Stimulated activated CD8-positive, alpha-beta memory T cell treated with anti-CD3 and anti-CD28 coated beads, Interleukin-4, amount 100 ng/mL, for 24 hours (primary cell): ENCODE measurements at places on chromosomes 16 and 17.
A peak's percentile ranks its signal among the peaks of the same experiment; 100 is the strongest.

GRCh38 chr16:79007614-79008013 lies 592.9 kb downstream of the MAF start:
- DNase-seq: no peak

DNA sequence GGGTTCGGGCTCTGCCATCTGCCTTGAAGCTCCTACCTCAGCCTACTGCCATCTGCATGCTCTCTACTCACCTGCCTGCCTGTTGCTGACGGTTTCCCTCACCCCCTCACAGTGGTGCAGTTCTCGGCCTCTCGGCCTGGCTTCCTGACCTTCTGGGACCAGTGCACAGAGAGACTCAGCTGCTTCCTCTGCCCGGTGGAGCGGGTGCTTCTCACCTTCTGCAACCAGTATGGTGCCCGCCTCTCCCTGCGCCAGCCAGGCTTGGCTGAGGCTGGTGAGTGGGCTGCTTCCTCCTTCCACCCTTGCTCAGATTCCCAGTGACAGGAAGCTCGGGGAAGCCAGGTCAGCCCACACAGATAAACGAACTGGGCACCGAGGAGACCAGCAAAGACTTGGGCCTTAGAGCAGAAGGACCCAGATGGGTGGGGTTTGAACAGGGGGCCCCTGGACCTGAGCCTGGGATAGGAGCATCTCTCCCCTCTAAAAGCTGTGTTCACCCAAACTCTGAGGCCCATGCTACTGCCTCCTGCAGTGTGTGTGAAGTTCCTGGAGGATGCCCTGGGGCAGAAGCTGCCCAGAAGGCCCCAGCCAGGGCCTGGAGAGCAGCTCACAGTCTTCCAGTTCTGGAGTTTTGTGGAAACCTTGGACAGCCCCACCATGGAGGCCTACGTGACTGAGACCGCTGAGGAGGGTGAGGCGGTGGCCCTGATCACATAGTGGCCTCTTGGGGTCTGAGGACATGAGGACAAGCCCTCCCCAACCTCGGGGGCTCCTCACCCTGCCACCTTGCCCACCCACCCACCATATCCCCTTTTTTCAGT lies 16.4 kb downstream of the RIPOR1 start:
- no peak for DNase-seq

- DNase-seq: no peak
These were observed 52.1 kb downstream of the CDH11 start for GRCh38 chr16:65069766-65070165.

- DNase-seq: no peak
These were observed 5.0 kb downstream of the TAX1BP3 start for GRCh38 chr17:3663102-3664011.

- no peak for DNase-seq
These were observed 651 bp downstream of the SHMT1 start for GRCh38 chr17:18362698-18363100.

DNA sequence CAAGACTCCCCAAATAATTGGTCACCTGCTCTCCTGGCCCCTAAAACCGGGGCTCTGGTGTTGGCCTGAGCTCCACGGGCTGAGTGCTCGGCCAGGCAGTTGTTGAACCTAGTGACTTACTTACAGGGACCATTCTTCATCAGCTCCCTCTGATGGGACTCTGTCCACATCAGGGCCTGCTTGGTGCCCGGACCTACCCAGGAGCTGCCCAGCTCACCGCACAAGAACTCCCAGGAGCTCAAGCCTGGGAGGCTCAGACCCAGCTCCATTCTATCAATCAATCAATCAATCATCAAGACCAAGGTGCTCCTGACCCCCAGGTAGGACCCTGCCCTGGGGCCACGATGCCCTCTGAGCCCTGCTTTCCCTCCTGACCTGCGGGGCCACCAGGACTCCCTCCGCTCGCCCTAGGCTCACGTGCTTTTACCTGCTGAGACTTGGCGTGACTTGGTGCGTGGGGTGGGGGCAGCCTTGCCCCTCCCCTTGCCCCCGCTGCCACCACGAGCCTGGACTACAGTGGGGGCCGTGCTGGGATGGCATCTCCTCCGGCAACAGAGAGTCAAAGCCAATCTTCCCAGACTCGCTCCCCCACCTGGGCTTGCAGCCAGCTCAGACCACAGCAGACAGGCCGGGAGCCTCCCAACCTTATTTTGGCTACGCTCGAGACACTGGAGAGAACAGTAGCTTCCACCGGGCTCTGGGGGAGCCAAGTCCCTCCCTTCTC lies 15.7 kb downstream of the IL34 start:
- DNase-seq: no peak

GRCh38 chr17:77821114-77821513 lies 137.4 kb upstream of the TNRC6C start:
- no peak for DNase-seq

GRCh38 chr17:41421116-41421515 lies 3.3 kb downstream of the KRT37 start:
- no peak for DNase-seq

DNA sequence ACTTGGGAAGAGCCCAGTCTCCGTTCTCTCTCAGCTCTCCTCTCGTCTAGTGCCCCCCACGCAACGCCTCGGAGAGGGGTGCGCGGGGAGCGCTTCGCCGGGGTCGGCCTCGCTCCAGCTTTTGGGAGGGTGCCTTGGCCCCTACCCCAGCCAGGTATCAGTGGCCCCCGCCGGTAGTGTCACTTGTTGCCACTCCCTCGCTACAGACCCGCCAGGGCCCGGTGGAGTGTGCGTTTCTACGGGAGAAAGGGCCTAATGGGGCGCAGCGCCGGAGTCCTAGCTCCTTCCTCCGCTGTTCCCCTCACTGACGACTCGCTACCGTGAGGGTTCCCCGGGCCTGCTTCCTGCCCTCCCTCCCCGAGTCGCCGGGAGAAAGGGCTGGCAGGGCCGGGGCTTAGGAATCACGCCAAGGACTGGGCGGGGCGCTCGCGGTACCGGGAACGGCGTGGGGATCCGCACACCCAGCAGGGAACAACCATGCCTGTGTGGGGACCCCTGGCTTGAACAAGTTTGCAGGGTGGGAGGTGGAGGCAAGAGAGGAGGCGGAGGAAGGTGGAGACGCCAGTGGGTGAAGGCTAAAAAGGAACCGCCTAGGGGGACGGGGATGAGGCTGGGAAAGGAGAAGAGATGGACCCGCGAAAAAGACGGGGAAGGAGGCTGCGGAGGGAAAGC lies 997 bp upstream of the CDH11 start:
- no peak for DNase-seq

- no peak for DNase-seq
These were observed 188.5 kb upstream of the CDH8 start for GRCh38 chr16:62224646-62225209.

- no peak for DNase-seq
These were observed 5.2 kb downstream of the BAIAP2 start for GRCh38 chr17:81039854-81040758.

DNA sequence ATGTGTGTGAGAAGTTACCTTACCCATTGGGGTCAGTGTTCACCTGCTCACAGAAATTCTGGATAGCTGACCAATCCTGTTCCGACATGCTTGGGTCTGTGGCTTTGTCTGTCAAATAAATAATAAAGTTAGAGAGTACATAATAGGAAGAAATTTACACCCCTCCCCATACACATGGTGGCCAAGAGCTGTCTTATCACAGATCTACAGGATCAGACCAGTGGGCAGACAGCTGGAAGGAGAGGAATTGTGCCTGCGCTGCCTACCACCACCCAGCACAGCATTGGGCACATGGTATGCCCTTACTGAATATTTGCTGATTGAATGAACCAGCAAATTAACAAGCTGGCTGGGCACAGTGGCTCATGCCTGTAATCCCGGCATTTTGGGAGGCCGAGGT lies 14.6 kb downstream of the GGA2 start:
- DNase-seq: no peak

DNA sequence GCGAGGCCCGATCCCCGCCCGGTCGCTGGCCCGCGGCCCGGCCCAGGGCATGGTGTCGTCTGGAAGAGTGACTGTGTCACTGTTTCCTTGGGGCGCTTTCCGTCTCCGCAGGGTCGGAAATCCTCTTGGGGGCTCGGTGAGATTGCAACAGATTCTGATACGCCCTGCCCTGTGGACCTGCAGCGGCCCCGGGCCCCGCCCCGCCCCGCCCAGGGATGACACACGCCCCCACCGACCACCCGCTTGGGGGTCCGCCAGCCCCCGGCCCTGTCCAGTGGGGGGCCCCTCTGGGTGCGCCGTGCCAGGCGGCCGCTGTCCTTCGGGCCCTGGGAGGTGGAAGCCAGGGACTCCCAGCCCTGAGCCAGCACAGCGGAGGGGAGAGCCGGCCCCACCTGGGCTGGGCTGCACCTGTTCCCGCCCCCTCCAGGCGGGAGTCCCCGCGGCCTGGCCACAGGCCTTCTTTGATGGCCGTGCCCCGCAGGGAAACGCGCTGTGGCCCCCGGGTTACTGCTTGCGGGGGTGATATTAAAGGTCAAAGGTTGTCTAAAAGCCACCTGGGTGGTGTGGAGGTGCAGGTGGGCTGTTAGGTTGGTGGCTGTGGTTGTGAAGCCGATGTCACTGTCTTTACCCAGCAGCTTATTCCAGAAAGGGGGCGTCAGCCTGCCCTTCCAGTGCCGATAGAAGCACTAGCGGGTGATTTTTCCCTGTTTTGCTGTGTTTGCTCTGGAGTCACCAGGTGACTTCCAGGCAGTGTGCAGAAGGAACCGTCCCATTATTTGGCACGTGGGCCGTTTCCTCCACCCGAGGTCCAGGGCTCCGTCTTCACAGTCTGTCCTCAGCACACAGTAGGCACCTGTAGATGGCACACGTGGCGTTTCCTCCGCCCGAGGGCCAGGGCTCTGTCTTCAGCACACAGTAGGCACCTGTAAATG lies 752 bp downstream of the TBC1D24 start:
- no peak for DNase-seq

GRCh38 chr17:9644910-9645751 lies at the start of gene USP43:
USP43 (plus strand) TSS chr17:9645517; CDS start chr17:9645633, 116 bp downstream.
- peak; percentile 4 for DNase-seq

DNA sequence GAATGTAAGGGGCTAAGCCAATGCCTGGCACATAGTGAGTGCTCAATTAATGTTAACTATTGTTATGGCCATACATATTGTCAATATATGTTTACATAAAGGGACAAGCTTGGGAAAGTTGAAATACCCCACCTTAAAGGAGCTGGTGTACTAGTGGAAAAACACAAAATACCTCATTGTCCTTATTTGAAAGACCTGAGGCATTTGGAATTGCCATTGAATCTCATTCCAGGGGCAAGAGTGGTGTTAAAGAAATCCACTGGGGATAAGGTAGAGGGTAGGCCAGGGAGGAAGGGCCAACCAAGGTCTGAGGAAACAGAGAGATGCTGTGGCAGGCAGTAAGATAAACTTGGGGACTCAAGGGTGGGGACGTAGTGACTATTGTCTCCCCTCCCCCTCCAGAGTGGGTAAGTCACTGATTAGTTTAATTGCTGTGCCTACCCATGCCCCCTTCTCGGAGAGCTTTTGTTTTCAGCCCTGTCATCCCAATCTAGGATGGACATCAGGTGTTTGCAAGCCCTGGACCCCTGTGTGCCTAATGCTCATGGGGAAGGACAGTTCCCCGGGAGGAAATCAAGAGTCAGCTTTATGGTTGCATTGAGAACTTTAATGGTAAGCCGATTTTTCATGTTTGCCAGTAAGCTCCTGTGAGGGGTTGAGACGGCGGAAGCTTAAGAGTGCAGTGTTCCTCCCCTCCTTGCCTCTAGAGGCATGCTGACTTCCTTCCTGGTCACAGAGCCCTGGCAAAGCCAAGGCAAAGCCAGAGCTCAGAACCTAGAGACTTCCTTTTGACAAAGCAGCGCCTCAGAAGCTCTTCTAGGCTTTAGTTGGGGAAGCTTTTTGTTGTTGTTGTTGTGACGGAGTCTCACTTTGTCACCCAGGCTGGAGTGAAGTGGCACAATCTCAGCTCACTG lies 2.5 kb upstream of the HEATR9 start:
- no peak for DNase-seq

- DNase-seq: no peak
These were observed 18.5 kb downstream of the ENPP7 start for GRCh38 chr17:79749156-79749815.

- DNase-seq: no peak
These were observed 29.0 kb upstream of the HEATR6 start for GRCh38 chr17:60107526-60108257.

GRCh38 chr17:7656958-7657609 lies 6.4 kb downstream of the ATP1B2 start:
- DNase-seq: no peak

- DNase-seq: no peak
These were observed 4.0 kb downstream of the SRCIN1 start for GRCh38 chr17:38601539-38602351.

GRCh38 chr16:89293276-89294143 lies 76.0 kb downstream of the ZNF778 start:
- DNase-seq: no peak

DNA sequence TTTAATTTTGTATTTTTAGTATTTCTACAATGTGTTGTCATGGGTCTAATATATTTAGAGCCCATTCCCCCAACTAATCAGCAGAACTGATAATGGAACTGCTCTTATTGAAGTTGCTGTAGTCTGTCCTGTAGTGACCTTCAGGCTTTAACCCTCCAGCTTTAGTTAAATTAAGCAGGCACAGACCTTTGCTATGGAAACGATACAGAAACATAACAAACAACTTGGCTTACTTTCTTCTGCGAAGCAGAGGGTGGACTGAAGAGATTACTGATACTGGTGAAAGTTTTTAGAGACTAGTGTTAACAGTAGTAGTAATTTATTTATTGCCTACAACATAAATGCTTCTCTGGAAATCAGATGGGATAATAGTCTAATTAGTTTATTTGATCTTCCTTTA lies 61.4 kb downstream of the NFATC3 start:
- DNase-seq: no peak

- DNase-seq: no peak
These were observed 68.5 kb downstream of the ZDHHC7 start for GRCh38 chr16:84942786-84943185.

GRCh38 chr17:40722241-40722640 lies 18.7 kb upstream of the KRT24 start:
- no peak for DNase-seq

GRCh38 chr17:37391146-37391545 lies 15.4 kb downstream of the C17orf78 start:
- no peak for DNase-seq

- no peak for DNase-seq
These were observed 16.1 kb upstream of the TNRC6A start for GRCh38 chr16:24713379-24713778.

GRCh38 chr17:9899280-9900043 lies 5.6 kb downstream of the RCVRN start:
- no peak for DNase-seq

- DNase-seq: no peak
These were observed 31.4 kb upstream of the XYLT2 start for GRCh38 chr17:50314456-50315011.

DNA sequence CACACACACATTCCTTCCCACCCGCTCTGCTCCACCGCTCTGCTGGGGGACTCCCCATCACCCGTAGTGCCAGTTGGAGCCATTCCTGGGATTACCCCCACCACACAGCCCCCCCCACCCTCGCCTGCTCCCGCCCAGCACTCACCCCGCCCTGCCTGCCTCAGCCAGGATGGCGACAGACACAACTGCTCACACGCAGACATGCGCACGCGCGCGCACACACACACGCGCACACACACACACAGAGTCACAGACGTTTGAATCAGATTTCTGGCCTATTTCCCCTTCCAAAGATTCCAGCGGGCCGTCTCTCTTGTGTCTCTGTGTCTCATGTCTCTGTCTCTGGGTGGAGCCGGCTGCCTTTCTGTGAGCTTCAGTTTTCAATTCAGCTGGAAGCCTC lies 4.4 kb downstream of the CACNA1G start:
- no peak for DNase-seq
